ENCODE measurements at places on chromosomes 16 and 17. TPM values are rescaled to one million over a fixed set of nuclear protein-coding genes. Genes with fewer than 3 reads are reported as not detected.

TEKT1 gene
- total RNA-seq, result 2.0 TPM

AANAT gene
- total RNA-seq, result not detected

C17orf50 gene
- total RNA-seq, result not detected

TLCD3B gene
- total RNA-seq, result 22.1 TPM

AOC2 gene
- total RNA-seq, result 0.49 TPM

PSMB3 gene
- total RNA-seq, result 74.7 TPM

ST6GALNAC2 gene
- total RNA-seq, result not detected

NPIPB8 gene
- 0.25 TPM for total RNA-seq

KRT20 gene
- 0.25 TPM for total RNA-seq

SGCA gene
- 0.25 TPM for total RNA-seq

ATPAF2 gene
- total RNA-seq, result 25.6 TPM
